Lung (tissue), 17 donors: ENCODE measurements at places on chromosomes 4 and X.
A peak's percentile ranks its signal among the peaks of the same experiment; 100 is the strongest.

GRCh38 chr4:125714845-125715244 is 400.1 kb downstream of the FAT4 start:
- no peak overlapping the region for H3K27ac ChIP-seq
- H3K36me3 ChIP-seq = no peaks in the 10 kb centered on the region
- no peaks in the 10 kb centered on the region for H3K4me1 ChIP-seq
- H3K27me3 ChIP-seq = no peaks in the 10 kb centered on the region
- no peak for DNase-seq
- H3K4me3 ChIP-seq = no peak overlapping the region

DNA sequence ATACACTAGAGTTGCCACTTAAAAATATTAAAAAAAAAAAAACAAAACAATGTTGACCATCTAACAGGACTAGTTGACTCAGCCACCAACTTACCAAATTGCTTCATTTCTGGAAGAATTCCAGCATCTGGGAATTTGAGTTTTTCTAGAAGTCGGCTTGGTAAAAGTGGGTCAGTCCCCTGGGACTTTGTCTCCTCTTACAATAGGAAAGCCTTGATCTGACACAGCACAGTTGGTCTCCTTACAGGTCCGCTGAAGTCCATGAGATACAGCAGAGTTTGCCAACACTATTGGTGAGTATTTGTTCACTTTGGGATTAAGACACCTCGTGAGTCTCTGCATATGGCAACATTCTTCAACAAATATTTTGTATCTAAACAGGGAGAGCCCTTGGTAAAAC is 18.2 kb upstream of the DDIT4L start:
- peak; percentile 1 for DNase-seq
- no peaks in the 10 kb centered on the region for H3K27me3 ChIP-seq
- H3K27ac ChIP-seq = no peak overlapping the region
- H3K4me1 ChIP-seq = no peaks in the 10 kb centered on the region
- no peak overlapping the region for H3K4me3 ChIP-seq
- no peaks in the 10 kb centered on the region for H3K36me3 ChIP-seq

GRCh38 chrX:38282049-38282448 is 45.3 kb downstream of the RPGR start:
- H3K27me3 ChIP-seq = peaks cover 25% of the 10 kb centered on the region
- no peak overlapping the region for H3K4me3 ChIP-seq
- DNase-seq = no peak

DNA sequence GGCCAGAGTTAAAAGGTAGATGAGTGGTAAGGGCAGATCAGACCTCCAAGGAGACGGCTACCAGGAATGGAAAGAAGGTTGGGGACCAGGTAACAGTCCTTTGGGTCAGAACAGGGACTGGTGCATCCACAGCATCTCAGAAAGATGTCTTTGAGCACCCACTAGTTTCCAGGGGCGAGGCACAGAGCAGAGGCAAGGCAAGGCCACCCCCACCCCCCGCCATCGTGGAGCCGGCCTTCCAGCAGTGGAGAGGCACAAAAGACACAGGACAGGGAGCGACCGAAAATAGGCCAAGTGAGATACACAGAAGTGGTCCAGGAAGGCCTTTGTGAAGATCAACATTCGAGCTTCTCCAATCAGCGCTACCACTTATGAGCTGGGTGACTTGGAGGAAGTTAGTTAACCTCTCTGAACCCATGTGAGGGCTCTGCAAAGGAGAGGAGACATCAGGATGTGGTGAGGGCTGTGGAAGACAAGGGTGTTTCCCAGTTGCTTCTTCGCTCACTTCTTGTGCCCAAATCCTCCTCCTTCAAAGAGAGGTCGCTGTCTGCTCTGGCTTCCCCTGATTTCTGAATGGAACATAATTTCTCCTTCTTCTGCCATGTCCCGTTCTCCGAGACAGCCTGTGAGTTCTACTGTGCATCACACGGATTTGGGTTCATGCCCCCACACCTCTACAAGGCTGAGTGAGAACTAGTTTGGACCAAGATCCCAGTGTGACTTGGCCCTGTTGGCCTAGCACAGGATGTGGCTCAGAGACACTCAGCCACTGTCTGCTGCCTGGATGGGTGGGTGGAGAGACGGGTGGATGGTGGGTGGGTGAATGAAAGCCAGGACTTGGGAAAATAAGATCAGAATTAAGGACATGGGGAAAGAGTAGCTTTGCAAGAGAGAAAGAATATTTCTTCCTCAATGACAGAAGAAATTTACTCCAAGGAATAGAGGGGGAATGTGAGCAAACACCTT is 16.7 kb upstream of the MSX1 start:
- no peaks in the 10 kb centered on the region for H3K27me3 ChIP-seq
- no peak for DNase-seq
- H3K36me3 ChIP-seq = no peaks in the 10 kb centered on the region
- no peak overlapping the region for H3K27ac ChIP-seq

- H3K4me3 ChIP-seq = no peak overlapping the region
- no peak for DNase-seq
- no peaks in the 10 kb centered on the region for H3K4me1 ChIP-seq
- H3K27me3 ChIP-seq = no peaks in the 10 kb centered on the region
Measured at GRCh38 chr4:82934441-82934840, 33.9 kb downstream of the THAP9 start.

DNA sequence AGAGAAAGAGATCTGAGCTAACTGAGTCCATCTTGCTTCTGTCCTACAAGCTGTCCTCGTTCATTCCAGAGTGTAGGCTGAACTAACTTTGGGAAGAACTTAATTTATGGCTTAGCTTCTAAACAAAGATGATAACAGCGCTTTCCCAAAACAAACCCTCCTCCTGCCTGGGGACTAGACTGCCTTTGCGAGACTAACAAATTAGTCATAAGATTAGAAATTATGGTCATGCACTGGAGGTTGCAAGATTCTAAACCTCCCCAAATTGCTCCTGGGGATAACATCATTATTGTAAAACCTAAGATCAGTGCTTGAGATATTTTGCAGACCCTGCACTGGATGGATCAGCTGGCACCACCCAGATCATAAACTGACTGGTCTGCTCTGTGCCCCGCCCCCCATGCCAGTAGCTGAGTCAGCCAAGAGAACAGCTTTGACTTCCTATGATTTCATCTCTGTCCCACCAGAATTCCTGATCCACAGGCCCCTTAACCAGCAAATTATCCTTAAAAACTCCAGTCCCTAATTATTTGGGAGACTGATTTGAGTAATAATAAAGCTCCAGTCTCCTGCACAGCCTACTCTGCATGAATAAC is 883.3 kb downstream of the TRIML1 start:
- no peaks in the 10 kb centered on the region for H3K36me3 ChIP-seq
- H3K27me3 ChIP-seq = no peaks in the 10 kb centered on the region
- H3K27ac ChIP-seq = no peak overlapping the region
- no peak overlapping the region for H3K4me3 ChIP-seq
- DNase-seq = no peak
- H3K4me1 ChIP-seq = no peaks in the 10 kb centered on the region

DNA sequence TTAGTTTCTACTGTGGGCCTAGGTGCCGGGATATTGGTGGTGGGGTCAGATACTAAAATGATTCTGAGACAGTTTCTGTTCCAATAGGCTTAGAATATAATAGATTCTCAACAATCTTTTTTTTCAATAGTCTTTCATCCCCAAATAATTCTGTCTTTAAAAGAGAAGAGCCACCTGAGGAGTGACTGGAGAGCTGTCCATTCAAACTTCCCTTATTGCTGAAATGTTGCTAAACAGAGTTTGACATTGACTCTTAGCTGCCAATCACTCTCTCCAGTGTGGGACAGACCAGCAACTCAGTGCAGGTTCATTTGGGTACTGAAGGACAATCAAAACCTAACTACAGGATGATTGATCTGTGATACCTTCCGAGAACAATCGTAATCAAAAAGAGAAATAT is 12.4 kb upstream of the ADH7 start:
- H3K27me3 ChIP-seq = no peaks in the 10 kb centered on the region
- H3K27ac ChIP-seq = no peak overlapping the region
- DNase-seq = no peak
- H3K4me1 ChIP-seq = no peaks in the 10 kb centered on the region
- no peak overlapping the region for H3K4me3 ChIP-seq

DNA sequence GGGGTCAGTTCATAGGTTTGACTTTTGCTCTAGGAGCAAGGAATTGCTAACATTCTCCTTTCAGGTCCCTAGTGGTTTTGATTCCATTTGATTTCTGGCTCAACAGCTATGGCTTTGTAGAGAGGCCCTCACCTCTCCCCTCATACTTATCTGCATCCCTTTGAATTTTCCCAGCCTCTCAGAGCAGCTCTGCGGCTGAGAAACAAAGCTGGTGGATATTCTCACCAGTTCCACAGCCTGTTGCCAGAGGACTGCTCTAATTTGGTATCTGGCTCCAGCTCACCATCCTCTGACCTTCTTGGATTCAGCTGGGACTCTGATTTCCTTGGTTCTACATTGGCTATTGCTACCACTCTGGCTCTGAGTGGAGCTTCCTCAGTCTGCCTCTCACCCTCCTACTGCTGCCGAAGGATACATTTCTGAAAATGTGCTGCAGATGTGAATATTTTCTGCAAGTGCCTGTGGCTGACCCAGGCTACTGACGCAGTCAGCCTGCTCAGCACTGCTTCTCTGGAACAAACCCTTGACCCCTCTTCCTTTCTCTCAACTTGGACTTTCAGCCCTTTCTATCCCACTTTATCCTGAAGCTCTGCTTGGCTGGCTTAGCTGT is 110.9 kb upstream of the ENPEP start:
- DNase-seq = peak; percentile 7
- no peaks in the 10 kb centered on the region for H3K27me3 ChIP-seq
- H3K4me3 ChIP-seq = no peak overlapping the region
- H3K27ac ChIP-seq = peak overlapping the region; percentile 23

- H3K36me3 ChIP-seq = no peaks in the 10 kb centered on the region
- no peak overlapping the region for H3K4me3 ChIP-seq
- no peak overlapping the region for H3K27ac ChIP-seq
Measured at GRCh38 chr4:138414202-138414601, 172.1 kb upstream of the SLC7A11 start.

DNA sequence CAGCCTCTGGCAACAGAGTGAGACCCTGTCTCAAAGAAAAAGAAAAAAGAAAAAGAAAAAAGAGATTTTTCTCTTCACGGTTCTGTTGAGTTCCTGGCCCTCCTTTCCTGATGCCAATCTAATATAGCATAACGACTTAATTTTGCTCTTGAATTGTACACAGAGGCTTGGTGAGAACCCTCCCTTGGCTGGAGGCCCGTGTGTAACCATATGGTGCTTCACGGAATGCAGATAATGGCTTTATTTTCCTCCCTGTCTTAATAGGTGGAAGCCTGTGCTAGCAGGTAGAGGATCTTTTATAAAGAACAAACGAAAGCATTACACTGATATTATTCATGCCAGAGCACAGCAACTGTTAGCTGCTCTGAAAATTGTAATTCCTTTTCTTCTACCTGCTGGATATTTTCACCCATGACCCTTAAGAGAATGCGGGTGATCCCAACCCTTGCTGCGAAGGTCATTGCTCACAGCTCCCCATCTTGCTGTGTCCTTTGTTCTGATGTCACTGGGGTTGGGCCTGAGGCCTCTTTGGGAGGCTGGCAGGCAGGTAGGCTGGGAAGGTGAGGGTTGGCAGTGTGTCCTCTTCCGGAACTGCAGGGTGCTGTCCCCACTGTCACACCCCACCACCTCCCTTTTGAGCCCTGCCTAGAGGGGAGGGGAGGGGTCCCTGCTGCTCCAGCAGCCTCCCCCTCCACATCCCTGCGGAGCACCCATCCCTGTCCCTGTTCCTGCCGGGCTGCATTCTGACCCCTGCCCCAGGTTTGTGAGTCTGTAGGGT is 83.8 kb upstream of the STOX2 start:
- no peaks in the 10 kb centered on the region for H3K27me3 ChIP-seq
- no peaks in the 10 kb centered on the region for H3K4me1 ChIP-seq
- DNase-seq = no peak
